ENCODE measurements at places on chromosomes 2 and 18.
A peak's percentile ranks its signal among the peaks of the same experiment; 100 is the strongest.

DNA sequence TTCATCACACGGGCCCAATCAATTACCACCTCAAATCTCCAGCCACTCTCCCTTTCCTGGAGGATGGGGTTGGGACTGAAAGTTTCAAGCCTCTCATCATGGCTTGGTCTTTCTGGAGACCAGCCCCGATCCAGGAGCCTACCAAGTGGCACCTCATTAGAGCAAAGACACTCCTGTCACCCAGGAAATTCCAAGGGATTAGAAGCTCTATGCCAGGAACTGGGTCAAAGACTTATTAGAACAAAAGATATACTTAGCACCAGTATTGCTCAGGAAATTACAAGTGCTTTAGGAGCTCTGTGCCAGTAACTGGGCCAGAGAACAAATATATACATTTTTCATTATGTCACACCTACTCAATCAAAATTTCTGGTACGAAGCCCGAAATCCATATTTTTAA, 14.3 kb downstream of the SLC25A52 start:
- no peak for DNase-seq

DNA sequence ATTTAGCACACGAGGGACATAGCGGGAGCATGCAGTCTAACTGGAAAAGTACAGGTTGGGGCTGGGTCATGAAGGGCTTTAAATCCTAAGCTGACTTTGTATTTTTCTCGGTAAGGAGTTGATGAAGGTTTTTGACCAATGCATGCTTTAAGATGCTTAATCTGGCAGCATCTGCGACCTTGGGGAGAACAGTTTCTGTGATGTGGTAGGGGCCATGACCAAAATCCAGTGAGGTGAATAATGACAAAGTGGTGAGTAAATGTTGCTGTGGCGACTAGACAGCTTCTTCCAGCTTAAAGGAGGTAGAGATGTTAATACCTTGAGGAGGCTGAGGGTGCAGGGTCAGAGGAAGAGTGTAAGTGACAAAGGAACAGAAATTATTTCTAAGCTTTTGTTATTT, 174.6 kb upstream of the ALPP start:
- DNase-seq = no peak

DNA sequence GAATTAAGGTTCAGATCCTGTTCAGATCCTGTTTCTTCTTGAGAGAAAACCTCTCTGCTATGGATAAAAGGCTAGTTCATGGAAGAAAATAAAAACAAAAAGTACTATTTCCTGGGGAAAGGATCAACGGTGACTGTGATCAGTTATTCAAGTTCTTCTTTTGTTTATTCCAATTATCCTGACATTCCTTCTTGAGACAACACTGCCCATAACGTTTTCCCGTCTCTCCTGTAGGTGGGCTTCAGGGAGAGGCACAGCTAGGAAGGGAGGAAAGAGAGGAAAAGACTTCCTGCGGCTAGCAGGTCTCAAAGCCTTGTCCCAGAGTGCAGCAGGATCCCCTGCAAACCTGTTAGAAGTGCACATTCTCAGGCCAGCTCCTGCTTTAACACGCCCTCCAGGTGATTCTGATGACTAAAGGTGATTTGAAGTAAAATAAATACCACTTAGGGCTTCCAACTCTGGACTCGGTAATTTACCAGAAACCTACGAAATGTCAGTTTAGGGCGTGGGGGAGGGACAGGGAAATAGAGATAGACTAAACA, 4.5 kb upstream of the FHL2 start:
- DNase-seq = peak; percentile 12

DNA sequence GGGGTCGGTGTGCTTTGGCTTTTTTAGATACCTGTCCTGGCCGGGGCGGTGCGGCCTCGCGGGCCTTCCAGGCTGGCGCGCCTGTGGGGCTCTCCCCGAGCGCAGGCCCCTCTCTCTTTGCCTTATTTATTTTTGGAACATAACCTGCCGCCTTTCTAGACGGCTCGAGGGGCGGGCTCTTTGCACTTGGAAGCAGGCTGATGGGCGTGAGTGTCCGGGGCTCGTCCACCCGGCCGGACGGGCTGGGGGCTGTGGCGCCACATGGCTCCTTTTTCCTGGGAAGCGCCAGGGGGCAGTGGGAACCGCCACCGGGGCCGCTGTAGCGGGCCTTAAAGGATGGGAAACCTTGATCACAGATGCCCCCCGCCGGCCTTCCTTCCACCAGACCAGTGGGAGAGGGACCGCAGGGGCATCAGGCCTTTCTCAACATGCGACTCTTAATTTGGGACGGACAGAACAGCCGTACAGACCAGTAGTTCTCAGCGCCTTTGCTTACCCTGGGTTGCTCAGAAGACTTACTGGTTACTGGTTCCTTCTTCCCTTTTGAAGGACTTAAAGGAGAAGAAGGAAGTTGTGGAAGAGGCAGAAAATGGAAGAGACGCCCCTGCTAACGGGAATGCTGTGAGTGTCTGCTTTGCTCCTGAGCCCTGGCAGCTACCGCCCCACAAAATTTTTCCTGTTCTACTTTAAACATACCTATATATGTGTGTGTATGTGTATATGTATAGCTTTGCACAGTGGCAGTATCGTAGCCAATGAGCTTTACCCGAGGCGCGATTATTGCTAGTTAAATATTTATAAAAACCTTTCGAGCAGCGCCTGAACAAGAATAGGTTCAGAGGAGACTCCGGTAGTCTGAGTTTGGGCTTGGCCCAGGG, 2.7 kb downstream of the PTMA start:
- peak; percentile 50 for DNase-seq

DNA sequence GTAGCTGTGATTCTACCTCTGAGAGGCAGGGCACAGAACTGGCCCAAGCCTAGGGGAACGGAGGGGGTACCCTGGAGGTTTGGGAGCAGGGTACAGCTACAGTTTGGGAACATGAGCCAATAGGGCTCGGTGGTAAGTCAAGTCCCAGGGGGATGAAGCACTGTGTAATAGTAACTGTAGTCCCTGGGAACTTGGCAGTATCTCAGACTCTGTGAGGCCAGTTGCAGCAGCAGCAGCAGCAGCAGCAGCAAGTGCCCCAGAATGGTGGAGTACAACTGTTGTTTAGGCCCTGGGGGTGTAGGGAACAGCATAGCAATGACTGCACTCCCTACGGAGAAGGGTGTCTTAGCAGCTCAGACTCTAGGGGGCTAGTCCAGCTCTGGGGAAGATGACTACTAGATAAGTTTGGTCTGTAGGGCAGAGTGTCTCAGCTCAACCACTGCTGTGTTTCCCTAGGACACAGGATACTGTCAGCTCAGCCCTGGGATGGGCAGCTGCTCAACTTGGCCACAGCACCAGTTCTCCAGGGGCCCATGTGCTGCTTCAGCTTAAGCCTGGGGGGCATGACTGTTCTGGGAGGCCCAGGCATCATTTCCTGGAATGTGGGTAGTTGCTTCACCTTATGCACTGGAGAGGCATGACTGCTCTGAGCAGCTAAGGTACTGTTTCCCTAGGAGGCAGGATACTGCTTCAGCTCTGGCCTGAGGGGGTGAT, 20.5 kb downstream of the CARF start:
- no peak for DNase-seq

- peak; percentile 72 for DNase-seq
Measured at GRCh38 chr2:17851731-17852585, 26.5 kb upstream of the KCNS3 start.

DNA sequence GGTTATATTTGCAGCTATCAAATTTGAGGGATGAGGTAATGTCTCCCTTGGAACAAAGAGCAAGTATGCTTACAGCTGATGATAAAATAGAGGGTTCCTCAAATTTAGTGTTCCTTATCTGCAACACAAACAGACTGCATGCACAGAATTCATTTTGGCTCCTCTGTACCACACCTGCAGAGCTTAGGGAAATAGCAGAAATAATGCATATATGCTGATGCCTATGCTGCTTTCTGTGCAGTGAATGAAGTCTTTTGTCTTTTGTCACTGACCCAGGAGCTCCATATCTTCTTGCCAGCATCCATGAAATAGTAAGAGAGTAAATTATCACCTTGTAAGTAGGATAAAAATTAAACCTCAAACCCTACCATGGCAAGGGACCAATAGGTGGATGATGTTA, 69.8 kb downstream of the NCKAP1 start:
- no peak for DNase-seq

- no peak for DNase-seq
Measured at GRCh38 chr2:101545950-101546349, 71.0 kb upstream of the RFX8 start.

GRCh38 chr18:41378598-41378997, 576.4 kb upstream of the PIK3C3 start:
- DNase-seq = no peak

DNA sequence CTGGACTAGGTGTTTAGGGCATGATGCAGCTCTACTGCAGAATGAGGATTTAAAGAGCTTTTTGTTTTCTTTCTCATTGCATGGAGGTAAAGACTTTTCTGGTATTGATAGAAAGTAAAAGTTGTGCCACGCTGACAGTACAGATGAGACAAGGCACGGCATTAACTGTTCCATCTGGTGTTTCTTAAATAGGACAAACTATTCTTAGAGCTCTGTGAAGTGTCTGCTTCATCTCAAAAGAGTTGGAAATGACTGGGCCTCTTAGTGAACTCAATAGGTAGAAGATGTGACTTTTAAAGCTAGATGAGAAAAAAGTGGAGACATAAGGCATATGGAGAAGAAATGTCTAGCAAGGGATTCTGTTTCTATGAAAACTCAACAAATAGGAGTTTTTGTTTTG, 321.8 kb downstream of the RPRM start:
- DNase-seq = no peak

GRCh38 chr2:557635-558301, 119.4 kb downstream of the TMEM18 start:
- DNase-seq = peak; percentile 83

GRCh38 chr2:1256632-1257324, 156.5 kb upstream of the TPO start:
- no peak for DNase-seq

GRCh38 chr2:120402067-120402433, 56.1 kb downstream of the INHBB start:
- peak; percentile 11 for DNase-seq

GRCh38 chr18:46574000-46574742, 82.8 kb downstream of the LOXHD1 start:
- DNase-seq = no peak

- DNase-seq = no peak
Measured at GRCh38 chr2:127558911-127559310, 23.4 kb downstream of the MYO7B start.

DNA sequence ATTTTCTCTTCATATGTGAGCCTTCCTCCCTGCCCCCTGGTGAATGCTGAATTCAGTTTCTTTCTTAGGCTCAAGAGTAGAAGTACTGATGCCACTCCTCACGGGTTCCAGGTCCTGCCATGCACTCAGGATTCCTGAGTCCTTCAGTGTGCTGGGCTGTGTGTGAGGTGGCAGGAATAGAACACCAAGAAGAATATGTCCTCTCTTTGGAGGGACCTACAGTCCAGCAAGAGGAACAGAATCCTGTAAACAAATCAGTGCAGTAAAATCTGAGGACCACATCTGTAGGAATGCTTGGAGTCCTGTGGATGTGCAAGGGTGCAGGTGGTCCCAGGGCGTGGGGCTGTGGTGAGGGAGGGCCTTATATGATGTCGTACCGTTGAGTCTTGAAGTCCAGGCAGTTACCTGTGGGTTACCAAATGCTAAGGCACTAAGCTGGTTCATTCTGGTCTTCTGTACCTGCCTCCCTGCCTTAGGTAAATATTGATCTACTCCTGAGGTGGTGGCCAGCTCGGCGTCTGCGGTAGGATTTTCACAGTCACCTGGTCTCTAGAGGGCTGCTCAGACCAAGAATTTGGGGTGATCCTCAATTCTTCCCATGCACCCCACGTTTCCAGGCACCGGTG, 5.5 kb downstream of the ASAP2 start:
- no peak for DNase-seq

GRCh38 chr2:192159208-192159607, 35.5 kb downstream of the TMEFF2 start:
- DNase-seq = no peak

DNA sequence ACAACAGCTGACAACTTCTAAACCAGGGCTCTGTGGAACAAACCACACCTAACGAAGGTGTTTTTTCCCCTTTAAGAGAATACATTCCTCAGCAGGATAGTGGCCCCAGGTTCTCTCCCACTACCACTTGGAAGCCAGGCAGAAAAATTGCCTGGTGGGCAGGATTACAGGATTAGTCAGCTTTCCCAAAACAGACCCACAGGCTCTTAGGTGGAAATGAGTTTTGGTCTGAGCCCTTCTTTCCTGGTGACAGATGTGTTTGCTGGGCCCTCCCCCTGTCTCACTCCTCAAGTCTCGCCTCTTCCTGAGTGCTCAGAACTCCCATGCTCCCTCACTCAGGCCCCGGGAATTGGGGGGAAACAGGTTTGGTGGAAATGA, 139.4 kb upstream of the HAAO start:
- DNase-seq = no peak
